ENCODE measurements at places on chromosomes 13 and 19.
A peak's percentile ranks its signal among the peaks of the same experiment; 100 is the strongest.

GRCh38 chr19:37932985-37933936 is 26.3 kb downstream of the SIPA1L3 start:
- peak; percentile 76 for DNase-seq

DNA sequence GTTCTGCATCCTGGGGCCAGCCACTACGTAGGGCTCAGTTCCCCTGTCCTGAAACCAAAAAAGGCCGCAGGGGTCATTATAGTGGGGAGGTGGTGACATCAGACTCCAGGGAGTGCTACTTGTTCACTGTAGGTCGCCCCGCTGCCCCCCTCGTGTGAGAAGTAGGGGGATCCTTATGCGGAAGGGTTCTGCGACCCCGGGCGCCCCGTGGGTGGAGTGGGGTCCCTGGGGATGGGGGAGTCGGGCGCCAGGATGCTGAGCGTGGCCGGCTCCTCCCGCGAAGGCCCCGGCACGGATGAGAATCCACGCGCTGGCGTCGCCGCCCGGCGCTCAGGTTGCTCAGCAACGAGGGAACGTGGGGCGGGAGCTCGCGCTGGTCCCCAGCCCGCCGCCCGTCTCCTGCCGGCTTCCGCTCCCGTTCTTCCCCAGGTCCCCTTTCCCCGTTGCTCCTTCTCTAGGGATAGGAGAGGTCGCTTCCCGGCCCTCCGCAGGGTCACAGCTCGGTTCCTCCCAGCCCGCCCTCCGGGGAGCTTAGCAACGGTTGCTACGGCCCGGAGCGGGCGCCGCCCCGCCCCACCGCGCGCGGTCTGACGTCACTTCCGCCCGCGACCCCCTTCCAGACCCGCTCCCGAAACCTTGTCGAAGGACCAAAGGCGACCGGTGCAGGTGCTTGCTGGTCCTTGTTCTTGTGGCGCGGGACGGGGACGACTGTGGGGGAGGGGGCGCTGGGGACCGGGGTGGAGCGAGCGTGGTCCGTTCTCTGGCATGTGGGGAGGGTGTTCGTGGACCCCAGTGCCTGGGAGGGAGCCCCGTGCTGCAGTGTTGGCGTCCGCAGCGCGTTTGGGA is at the start of gene NAT14:
NAT14 (plus strand) TSS at position 596 of the 846 bp plus-strand sequence. CDS start 521 bp downstream, outside the sequence.
- peak; percentile 75 for DNase-seq

DNA sequence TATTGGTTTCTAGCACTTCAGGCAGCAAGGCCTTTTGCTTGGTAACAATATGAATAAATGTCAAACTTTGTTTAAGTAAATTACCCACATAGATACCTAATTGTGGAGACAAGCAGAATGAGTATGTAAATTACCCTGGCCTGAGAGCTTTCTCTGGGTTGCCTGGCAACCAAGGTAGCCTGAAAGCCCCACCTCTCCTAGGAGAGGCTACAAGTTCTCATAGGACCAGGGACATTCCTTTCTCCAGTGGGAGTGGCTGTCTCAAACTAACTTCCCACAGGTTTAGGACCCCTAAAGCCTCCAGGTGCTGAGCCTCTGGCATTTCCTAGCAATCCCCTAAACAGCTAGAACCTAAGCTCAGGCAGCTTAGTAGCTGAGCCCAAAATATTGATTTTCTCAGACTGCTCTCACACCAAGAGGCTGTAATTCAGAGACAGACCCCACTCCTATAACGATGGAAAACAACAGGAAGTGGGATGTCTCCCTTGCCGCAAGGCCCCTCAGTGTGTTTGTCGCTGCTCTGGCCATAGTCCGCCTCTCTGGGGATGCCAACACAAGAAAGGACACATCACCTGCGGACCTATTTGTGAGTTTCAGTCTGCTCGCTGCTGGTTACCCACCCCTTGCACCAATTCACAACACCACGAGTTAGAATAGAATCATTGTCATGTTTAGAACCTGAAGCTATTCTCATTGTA is 207.3 kb downstream of the DLEU7 start:
- DNase-seq: no peak

DNA sequence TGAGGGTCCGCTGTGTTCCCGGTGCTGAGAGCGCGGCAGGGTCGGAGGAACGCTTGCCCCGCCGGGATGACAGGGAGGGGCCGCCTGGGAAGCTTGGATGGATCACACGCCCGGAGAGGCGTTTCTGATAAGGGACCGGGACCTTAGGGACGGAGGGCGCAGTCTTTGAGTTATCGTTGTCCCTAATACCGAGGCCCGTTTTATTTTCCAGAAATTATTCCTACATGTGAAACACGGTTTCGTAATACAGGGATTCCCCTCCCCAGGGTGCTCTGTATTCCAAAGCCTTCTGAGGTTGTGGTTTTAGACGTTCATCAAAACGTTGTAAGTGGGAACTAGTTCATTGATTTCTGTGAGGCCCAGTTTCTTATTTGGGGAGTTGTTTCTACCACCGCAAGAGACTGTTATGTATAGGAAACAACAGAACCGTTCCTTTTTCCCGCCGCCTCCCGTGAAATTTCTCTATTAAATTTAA is 752 bp downstream of the PDCD5 start:
- DNase-seq: no peak

DNA sequence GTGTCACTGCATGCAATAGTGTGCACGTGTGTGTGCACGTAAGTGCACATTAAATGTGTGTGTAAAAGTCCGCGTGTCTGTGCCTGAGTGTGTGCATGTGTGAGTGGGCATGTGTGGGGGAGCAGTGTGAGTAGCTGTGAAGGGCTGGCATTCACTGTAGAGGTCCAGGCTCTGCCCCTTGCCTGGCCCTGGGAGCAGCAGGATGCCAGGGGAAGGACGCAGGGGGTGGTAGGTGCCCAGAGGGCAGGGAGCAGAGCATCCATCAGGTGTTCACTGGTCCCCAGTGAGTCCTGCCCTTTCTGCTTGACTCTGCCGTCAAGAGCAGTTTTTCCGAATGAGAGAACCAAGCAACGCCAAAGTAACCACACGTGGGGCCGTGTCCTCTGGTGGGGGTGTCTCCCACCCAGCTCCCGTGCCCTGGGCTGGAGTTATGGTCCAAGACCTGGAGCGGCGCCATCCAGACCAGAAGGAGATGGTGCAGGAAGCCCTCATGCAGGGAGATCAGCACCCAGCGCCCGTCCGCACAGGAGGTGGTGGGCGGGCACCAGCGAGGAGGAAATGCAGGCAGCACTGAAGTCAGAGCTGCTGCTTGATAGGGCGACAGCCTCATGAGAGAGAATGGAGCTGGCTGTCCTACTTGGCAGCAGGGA is 68.5 kb downstream of the TEX29 start:
- DNase-seq: no peak

DNA sequence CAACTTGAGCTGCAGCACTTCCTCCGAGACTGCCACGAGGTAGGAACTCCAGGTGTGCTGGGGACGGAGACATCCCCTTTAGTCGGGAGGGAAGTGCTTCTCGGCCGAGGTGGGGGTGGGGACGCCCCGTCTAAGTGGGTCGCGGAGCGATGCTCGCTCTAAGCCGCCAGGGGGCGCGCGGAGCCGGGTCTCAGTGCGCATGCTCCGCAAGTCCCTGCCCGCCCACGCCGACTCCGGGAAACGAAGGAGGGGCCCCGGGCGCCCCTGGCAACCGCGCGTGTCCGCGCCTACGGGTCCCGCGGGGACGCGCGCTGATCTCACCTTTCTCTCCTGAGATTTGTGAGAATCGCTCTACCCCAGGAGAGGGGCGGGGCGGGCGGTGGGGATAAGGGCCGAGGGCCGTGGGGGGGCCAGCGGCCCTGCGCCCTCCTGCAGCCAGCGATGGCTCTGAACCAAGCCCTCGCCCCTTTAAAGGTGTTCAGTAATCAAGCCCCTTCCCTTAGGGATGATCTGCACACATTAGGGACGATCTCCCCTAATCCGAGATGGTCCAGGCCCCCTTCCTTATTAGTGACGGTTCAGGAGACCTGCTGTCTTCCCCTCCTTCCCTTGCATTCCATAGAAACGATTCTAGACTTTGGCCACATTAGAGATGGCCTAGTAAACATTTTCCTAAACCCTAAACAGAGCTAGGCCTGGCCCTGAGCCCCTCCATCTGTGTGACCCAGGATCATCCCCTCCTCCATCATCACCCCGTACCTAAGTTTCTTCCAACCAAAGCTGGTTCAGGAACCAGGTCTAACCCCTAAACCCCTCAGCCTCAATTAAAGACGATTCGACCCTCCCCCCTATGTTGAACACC is 47.3 kb upstream of the SHKBP1 start:
- peak; percentile 78 for DNase-seq

GRCh38 chr13:73465617-73465971 is 406.8 kb downstream of the KLF5 start:
- no peak for DNase-seq

- no peak for DNase-seq
Measured at GRCh38 chr13:57704031-57704430, 72.5 kb downstream of the PCDH17 start.

DNA sequence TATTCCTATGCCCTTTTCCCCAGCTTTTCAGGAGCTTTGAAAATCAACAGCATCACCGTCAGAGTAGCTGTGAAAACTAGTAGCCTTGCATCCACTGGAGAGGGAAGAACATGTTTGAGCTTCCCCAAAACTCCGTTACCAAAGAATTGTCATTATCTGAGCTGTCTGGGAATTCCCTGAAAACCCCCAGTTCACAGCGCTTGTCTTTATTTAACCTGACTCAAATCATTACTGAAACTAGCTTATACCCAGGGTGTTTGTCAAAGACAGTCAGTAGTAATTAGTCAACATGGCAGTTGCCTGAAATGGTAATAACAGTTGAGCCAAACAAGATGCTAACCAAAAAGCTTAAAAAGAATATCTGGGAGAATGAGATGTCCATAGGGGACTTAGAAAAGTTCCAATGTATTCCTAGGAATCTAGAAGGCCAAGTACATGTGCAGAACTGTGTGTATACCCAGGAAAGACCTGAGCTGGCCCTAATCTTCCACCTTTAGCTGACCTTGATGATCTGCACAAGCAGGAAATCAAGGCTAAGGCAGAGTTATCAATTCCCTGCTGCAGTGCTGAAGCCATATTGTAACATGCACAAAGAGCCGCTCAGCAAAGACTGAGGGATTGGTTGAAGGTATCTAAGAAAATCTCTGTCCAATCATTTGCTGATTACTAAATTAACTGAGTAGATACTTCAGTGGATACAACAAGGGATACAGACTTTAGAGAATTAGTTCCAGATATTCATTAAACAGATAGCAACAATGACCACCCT is 130.8 kb downstream of the KL start:
- DNase-seq: no peak

DNA sequence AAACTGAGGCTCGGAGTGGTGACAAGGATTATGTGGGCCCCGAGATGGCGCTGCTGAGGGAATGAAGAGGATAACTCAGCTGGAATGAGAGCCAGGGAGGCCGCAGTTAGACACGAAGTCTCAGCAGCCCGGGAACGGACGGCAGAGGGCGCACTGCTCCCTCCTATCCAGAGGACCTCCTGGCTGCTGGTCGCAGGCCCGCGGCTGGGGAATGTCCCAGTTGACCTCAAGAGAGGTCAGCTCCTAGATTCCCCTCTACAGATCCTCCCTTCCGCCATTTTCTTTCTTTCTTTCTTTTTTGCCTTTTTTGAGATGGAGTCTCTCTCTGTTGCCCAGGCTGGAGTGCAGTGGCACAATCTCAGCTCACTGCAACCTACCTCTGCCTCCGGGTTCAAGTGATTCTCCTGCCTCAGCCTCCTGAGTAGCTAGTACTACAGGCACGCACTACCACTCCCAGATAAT is 24.1 kb upstream of the ASPDH start:
- no peak for DNase-seq

GRCh38 chr13:43985422-43986072 is 105.8 kb downstream of the LACC1 start:
- no peak for DNase-seq

DNA sequence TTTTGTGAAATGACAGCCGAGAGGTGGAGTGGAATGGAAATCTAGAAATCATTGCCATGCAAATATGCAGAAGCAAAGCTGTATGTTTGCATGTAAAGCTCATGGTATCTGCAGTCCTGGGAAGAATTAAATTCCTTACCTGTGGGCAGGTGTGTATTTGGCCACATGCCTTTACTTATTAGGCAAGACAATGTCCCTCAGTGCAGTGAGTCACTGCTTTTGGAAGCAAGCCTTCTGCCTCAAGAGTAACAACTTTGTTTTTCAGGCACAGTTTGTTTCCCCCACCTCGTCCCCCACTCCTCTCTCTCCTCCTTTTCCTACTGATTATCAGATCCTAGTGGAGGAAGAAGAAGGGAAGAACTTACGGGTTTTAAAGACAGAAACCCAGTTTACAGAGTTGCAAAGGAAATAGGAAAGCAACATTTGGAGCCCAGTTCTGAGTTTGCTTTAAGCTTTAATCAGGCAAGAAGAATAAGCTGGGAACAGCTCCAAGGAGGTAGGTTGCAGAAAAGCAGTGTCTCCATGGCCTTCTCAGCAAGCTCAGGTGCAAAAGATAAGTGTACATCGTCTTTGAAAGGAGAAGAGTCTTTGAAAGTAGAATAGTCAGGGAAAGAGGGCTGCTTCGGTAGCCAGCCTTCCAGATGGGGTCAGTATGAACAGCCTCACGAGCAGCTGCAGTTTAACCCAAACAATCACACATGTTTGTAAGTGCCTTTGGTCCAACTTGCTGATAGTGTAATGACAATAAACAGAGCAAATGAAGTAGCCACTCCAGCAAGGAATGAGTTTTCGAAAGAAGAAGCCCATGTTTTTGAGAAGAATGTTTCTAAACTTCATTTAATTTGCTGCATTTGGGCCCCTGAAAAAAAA is 190.1 kb downstream of the KLF5 start:
- peak; percentile 71 for DNase-seq

DNA sequence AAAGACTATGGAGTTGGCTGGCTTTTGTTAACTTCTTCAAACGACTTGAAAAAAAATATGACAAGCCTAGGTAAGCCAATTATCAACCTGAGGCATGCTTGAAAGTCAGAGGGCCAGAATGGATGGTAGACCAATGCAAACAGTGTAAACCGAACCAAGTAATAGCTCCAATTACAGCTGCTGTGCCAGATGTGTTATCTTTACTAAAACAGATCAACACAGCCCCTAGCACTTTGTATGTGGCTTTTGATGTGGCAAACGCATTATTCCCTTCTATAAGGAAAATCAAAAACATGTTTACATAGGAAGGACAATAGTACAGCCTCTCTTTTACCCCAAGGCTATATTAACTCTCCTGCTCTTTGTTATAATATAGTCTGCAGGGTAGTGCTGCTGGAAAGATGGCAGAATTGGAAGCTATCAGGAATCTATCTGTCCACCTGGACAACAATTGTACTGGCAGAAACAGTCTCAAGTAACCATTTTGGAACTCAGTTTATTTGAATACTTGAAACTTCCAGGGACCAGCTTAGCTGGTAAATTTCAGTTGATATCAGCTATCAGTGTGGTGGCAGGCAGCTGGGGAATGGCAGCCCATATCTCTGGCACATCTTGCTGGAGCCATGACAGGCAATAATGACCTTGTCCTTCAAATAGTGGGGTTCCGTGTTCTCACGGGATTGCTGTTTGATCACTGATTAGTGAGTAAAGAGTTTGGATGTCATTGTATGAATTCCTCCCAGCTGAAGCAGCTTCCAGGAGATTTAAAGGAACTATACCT is 144.4 kb upstream of the WASF3 start:
- DNase-seq: no peak

Measured in RWPE2 (cell line).